ENCODE measurements at places on chromosomes 4 and X.

GRCh38 chrX:22032084-22032483 is at the start of gene PHEX:
TSS of gene PHEX (plus strand) at chrX:22032325. CDS start at chrX:22033006, 681 bp downstream.
- DNase-seq, result no peak

- no peak for DNase-seq
Observed at GRCh38 chr4:186169945-186170802, 21.2 kb upstream of the CYP4V2 start.

DNA sequence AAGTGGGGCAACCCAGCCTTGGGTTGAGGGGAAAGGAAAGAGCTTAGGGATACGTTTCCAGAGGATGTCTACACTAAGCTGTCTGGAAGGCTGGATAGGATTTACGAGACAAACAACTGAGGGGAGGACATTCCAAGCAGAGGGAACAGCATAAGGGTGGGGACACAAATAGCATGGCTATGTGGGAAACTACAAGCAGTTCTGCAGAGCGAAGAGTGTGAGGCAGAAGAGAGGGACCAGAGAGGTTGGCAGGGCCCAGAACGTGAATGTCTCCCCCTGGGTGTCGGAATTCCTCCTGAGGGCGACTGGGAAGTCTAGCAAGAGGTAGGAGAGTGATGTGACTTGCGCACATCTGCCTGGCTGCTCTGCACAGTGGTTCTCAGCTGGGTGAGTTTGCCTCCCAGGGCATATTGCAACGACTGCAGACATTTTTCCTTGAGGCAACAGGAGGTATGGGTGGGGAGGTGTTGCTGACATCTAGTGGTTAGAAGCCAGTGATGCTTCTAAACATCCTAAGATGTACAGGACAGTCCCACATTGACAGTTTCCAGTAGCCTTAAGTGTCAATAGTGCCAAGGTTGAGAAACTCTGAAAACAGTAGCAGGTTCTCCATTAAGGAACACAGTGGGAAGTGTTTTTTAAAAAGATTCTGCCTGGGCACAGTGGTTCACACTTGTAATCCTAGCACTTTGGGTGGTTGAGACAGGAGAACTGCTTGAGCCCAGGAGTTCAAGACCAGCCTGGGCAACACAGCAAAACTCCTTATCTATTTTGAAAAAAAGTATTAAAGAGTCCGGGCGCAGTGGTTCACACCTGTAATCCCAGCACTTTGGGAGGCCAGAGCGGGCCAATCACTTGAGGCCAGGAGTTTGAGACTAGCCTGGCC is 9.2 kb downstream of the NDUFA1 start:
- peak; percentile 33 for DNase-seq

DNA sequence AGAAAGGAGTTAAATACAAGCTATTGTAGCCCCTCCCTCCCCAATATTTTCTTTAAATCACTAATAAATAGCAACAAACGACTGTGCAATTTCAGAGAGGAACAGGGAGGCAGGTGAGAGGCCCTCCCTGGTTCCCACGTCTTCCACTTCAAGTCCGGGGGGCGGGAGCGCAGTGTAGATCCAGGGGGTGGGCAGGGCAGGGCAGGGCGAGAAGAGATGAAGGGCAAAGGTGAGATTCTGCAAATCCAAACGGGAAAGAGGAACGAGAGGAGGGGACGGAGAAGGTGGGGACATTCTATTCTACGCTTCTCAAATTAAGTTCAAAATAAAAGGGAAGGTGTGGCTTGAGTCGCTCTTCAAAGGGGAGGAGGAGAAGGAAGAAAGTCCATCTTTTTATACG is 6.8 kb downstream of the NKX6-1 start:
- DNase-seq, result no peak

DNA sequence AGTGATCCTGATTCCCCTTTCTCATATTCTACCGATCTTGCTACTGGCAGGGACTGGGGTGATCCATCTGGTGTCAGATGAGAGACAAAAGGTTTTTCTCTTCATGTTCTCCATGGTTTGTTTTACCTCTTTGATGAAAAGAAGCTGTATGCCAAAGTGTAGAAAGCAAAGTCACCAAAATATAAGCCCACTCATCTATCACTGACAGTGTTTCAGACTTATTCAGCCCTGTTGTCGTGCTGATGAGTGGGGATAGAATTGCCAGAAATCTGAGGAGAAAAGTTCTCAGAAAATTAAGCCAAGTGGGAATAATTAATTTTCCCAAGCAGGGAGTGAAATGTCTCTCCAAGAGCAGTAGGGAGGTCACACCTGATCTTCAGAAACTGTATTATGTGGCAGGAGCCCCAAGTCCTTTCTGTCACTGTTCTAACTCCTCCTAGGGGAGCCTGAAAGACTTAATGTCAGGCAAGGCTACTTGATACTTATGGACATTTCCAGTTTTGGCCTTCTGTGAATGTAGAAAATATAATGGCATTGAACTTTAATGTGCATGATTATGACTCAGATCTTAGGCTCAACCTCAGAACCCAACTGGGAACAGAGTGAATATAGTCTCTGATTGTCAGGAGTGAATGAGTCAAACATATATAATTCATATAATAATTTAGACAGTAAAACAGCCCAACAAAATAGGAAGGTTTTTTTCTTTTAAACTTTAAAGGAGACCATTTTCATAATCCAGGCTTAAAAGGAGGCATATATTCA is 298.1 kb downstream of the ANKRD50 start:
- no peak for DNase-seq

DNA sequence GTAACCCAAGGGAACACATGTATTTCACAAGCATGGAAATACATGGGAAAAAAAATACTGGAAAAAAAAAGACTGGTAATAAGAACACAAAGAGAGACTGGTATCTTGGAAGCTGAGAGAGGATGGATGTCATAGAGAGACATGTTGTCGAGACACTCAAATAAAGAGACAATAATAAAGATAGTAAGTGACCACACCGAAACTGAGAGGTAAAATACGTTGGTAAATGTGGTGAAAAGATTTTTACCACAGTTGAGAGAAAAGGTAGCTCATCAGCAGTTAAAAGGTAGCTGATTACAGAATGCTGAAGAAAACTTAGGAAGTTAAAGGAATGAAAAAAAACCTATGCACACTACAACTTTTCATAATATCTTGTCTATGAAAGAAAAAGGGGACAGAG is 81.1 kb downstream of the ARAP2 start:
- no peak for DNase-seq

GRCh38 chr4:87196927-87197326 is 23.5 kb downstream of the KLHL8 start:
- DNase-seq, result no peak

- DNase-seq, result peak; percentile 36
Observed at GRCh38 chr4:8435656-8436121, 4.8 kb downstream of the ACOX3 start.

GRCh38 chr4:61462451-61463326 is 262.6 kb downstream of the ADGRL3 start:
- DNase-seq, result no peak

GRCh38 chr4:174284487-174284886 is 776 bp downstream of the CEP44 start:
- no peak for DNase-seq

GRCh38 chr4:168485156-168485910 is 5.0 kb upstream of the DDX60L start:
- DNase-seq, result no peak

- DNase-seq, result no peak
Observed at GRCh38 chr4:143455211-143455610, 58.3 kb upstream of the SMARCA5 start.

GRCh38 chrX:71053217-71053621 is 14.9 kb downstream of the SNX12 start:
- no peak for DNase-seq

GRCh38 chr4:6658209-6658595 is 17.7 kb downstream of the MRFAP1 start:
- no peak for DNase-seq

- DNase-seq, result no peak
Observed at GRCh38 chr4:182324282-182324681, 81.1 kb downstream of the TENM3 start.

- DNase-seq, result no peak
Observed at GRCh38 chr4:87128006-87128705, 92.3 kb downstream of the KLHL8 start.

GRCh38 chr4:152540293-152540674 is 4.4 kb upstream of the FBXW7 start:
- no peak for DNase-seq

DNA sequence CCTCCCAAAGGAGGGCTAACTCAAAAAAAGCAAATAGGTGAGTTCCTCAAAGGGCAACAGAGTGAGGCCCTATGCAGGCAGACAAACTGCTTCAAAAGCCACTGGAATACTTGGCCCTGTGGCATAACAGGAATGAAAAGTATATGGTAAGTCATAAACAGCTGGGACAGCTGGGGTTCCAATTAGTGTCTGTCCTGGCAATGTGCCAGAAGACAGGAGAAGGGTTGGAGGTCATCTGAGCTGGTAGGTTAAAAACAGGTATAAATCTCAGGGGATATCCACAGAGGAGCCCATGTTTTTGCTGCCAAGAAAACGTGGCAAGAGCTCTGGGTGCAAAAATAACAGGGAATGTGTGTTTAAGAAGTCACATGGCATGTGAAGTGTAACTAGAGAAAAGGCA is 111.6 kb downstream of the APOOL start:
- no peak for DNase-seq

- no peak for DNase-seq
Observed at GRCh38 chr4:112978691-112979472, 70.6 kb upstream of the ANK2 start.

DNA sequence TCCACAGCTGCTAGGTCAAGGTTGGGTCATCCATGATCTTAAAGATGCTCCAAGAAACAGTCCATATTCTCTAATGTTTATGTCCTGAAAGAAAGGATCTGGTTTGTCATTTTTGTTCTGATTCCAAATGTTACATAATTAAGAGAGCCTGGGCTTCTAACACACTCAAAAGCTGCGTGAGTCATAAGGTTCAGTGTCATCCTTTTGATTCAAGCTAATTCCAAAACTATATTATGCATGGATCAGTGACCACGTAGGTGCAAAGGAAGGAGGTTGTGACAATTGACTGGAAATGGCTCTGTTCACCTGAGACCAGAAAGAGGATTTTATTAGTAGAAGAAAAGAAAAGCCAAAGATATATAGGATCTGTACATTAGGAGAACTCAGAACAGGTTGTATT is 268.7 kb upstream of the GK2 start:
- no peak for DNase-seq

- DNase-seq, result no peak
Observed at GRCh38 chrX:150880808-150881165, 17.7 kb downstream of the CD99L2 start.

GRCh38 chrX:40471965-40472648 is 108.7 kb upstream of the ATP6AP2 start:
- no peak for DNase-seq

DNA sequence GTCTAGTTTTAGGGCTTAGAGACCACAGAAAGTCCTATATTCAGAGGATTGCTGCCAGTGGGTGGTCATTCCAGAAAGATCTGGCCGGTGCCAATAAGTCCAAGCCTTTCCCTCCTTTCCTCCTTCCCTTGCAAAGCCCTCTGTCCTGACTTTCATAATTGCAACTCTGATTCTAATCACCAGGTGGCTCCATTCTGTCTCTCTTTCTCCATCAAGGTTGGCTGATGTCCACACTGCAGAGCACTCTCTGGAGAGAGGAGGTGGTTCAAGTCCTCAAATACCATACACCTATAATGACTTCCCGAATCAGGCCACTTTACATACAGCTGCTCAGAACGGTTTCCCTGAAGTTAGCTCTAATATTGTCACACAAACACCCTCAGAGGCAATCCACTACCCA is 22.4 kb upstream of the ARMCX4 start:
- DNase-seq, result no peak

- DNase-seq, result no peak
Observed at GRCh38 chr4:94558392-94558904, 106.7 kb downstream of the PDLIM5 start.

- no peak for DNase-seq
Observed at GRCh38 chr4:146176891-146177290, 1.4 kb downstream of the LSM6 start.

DNA sequence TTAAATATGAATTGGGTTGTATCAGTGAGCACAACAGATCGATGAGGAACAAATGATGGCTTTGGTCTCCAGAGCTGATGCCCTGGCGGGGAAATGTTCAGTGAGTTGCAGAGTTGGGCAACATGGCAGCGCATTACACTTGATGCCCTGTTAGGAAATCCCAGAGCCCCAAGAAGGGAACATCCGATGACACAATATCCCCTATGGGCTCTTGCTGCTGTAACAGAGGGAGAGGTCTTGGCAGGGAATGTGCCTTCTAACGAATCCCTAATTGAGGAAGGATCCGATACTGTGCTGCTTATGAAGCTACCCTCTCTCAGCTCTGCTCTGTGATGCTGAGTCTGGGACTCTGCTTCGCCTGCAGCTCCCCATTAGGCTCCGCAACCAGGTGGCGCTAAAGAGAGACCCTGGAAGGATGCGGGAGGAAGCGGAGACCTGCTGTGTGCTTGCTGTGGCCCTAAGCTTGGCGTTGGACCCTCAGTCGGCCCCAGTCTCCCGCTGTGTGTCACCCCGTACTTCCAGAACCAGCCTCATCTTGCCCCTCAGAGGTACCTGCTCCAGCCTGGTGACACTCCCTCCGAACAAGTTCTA is 38.9 kb downstream of the PDHA1 start:
- peak; percentile 25 for DNase-seq

DNA sequence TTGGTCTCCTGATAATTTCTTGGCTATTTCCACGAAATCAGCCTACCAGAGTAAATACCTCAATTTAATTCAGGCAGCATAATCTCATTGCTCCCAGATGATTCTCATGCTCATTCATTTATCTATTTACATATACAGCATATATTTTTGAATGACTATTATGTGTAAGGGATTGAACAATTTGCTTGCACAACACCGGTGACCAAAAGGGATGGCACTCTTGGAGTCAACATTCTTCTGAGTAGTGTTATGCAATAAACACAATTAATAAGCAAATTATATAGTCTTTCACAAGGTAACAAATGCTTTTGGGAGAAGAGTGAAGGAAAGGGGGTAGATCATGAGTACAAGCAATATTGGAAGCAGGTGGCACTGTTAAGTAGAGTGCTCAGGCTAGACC is 1015.3 kb downstream of the ARAP2 start:
- DNase-seq, result no peak

DNA sequence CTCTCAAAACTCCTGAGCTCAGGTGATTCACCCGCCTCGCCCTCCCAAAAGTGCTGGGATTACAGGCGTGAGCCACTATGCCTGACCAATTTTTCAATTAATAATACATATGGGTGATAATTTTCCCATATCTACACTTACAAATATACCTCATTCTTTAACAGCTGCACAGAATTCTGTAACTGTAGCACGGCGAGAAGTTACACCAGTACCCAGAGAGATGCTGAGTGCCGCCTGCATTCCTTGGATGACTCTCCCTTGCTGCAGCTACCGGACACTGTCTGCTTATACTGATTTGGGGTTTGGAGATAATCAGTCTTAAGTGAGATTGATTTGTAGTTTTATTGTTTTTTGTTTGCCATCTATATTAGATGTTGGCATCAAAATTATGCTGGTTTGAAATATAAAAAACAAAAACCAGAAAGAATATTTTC is 5.8 kb downstream of the TIFA start:
- no peak for DNase-seq

GRCh38 chr4:25972984-25973745 is 59.1 kb downstream of the SMIM20 start:
- DNase-seq, result no peak

GRCh38 chrX:113982766-113983165 is 601.1 kb upstream of the HTR2C start:
- no peak for DNase-seq

All from CD4-positive, alpha-beta T cell treated with Interleukin-4 for 4 hours (primary cell).